ENCODE measurements at places on chromosomes 4 and X.

DNA sequence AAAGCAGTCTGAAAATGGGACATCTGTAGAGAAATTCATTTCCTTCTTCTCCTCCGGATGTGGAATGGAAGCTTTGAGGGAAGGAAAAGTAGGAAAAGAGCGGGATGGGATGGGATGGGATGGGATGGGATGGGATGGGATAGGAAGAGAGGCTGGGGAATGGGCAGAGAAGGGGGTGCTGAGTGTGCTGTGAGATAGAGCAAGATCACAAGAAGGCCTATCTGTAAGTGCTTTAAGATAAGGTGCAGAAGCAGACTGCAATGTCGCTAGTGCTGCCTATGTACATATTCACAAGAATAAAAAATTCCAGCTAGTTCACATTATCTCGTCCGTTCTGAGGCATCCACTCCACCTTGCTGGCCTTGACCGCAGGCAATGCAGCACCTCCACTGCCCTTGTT, 86.2 kb downstream of the IRF2 start:
- DNase-seq = no peak

DNA sequence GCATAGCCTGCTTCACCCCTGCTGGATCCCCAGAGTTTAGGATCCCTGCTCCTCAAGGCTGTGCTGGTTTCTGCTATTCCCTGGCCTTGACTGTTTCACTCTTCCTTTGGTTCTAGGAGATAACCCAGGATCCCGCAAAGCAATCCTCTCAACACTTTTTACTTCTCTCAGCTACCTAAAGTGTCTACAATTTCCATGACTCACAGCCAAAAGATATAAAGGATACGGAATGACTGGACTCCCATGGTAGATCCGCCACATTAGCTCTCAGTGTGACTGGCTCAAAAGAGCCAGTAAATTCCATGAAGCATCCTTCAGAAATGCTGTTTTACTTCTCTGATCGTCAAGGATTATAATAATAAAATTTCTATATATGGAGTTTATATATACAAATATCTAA, 66.3 kb upstream of the TMEM164 start:
- DNase-seq = no peak

DNA sequence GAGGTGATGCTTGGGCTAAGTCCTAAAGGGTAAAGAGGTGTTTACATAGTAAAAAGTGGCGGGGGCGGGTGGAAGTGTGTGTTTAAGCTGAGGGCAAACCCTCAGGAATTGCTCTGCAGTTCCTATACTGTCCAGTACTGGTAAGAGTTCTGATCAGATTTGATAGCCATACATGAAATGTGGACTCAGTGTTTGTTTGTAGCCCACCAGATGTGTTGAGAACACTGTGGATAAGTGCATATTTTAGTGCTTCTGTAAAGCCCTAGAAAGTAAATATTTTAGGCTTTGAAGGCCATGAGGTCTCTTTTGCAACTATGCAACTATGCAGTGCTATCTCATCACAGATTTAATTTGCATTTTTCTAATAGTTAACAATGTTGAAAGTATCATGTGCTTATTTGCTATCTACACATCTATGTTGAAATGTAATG, 80.7 kb upstream of the EOLA2 start:
- no peak for DNase-seq

DNA sequence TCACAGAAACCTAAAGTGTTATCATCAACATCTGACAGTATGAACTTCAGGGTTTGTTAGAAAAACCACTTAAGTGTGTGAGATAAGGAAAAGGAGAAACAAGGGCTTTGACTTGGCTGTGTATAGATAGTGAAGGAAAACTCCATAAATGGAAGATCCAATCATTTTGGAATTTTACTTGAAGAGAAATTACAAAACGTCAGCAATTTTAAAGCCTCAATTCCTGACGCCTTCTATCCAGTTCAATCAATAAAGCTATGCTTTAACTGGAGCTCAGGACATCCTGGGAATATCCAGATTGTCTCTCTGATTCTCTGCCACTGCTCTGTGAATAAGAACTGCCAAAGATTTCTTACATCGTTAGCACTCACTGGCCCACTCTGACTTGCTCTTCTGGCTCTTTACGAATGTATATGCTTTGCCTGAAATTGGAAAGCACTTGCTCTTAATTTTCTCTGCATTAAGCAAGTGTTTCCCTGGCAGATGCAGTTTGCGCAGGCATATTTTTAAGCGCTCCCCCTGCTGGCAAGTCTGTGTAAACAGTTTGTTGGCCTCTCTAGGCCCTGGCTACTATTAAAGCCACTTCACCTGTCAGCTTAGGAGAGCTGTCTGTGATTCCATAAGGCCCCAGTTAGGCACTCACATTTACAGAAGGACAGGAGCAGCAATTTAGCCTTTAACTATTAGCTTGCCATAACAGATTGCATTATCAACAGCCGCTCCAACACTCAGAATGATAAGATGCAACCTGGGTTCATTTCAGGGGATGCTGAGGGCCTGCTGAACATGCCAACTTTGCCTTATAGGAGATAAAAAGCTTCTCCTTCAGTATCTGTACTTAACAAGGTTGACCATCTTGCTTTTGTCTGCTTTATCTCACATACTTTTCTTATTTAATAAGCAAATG, 251.4 kb upstream of the DDX53 start:
- DNase-seq = peak; percentile 45

DNA sequence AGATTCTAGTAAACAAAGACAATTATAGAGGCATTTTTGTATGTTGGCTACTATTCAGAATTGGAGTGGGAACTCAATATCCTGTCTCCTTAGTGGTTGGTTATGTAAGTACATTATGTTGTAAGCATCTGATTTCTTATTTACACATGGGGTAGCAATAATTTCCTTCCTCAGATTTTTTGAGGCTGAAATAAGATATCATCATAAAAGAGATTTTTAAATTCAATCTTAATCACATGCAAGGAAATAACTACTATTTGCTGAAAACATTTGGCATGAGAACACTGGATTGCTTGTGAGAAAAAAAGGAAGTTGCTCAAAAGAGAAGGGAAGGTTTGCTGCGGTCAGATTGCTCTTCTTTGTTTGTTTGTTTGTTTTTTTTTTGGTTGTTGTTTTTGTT, 437.7 kb upstream of the HS3ST1 start:
- no peak for DNase-seq

DNA sequence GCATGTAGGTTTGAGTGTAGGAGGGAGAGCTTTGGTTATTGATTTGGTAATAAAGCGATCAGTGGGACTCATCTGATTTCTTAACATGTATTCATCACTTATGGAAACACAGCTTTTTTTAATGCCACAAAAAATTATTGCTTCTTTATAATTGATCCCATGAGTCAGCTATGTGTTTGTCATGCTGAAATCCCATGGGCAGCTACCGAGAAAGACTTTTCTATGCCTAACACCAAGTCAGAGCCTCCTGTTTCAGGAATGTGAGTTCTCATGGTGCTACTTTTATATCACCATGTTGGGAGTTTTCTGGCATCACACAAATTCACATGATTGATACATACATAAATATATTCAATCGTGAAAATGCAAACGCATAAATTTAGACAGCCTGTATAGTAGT, 165.7 kb downstream of the RAPGEF2 start:
- DNase-seq = no peak

DNA sequence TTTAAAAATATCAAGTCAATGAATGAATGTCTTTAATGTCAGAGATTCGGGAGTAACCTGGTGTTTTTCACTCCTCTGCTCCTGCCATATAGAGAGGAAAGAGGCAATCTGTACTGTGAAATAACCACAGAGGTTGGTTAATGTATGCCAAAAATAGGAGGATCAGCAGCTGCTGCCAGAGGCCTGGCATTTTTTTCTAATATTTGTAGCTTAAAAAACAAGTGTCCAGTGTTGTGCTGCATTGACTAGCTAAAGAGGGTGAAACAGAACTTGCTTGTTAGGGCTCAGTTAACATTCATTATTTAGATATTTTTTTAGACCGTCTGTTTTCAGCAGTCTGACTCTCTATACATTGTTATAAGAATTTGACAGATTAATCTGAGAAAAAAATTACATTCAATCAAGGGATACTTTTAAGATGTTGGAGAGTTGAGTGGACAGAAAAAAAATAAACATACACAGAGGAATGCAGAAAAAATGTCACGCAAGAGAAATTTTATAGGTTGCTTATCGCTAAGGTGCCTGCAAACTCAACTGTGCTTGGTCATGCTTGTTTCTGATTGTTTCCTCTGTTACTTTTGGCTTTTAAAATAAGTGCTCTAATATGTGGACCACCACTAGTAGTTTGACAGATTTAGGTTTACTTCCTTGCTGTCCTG, 392.3 kb upstream of the GALNT7 start:
- no peak for DNase-seq

GRCh38 chr4:24850674-24851073, 55.3 kb downstream of the SOD3 start:
- DNase-seq = no peak

DNA sequence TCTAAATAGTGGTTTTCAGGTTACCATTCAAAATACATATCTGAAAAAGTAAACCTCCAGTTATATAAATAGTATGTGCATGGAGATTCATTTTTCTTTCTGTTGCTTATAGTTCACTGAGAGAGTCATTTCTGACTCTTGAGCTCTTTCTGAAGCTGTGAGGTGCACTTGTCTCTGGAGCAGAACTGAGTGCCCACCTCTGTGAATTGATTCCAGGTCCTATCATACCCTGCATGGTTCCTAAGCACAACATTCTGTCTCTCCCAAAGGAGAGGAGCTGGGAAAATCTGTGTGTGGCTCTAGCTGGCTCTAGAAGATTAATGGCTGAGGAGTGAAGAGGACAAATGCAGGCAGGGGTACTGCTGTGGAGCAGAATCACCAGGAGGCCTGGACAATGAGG, 161.6 kb upstream of the HCCS start:
- DNase-seq = no peak
